ENCODE measurements at places on chromosomes 6 and 20.

DNA sequence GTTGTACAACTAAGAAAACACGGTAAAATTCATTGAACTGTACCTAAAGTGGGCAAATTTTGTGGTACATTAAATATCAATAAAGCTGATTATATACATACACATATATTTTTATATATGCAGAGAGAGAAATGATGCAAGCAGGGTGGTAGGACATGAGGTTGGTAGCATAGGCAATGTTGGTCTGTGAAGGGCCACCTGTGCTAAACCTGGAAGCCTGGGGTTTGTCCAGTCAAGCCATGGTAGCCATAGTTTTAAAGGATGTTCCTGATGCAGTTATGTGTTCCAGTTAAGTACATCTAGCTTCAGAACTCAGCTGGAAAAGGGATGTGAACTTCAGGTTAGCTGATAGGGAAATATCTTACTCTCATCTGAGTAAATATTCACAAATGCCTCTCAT, 60.1 kb downstream of the TRIM38 start:
- no peak for DNase-seq

DNA sequence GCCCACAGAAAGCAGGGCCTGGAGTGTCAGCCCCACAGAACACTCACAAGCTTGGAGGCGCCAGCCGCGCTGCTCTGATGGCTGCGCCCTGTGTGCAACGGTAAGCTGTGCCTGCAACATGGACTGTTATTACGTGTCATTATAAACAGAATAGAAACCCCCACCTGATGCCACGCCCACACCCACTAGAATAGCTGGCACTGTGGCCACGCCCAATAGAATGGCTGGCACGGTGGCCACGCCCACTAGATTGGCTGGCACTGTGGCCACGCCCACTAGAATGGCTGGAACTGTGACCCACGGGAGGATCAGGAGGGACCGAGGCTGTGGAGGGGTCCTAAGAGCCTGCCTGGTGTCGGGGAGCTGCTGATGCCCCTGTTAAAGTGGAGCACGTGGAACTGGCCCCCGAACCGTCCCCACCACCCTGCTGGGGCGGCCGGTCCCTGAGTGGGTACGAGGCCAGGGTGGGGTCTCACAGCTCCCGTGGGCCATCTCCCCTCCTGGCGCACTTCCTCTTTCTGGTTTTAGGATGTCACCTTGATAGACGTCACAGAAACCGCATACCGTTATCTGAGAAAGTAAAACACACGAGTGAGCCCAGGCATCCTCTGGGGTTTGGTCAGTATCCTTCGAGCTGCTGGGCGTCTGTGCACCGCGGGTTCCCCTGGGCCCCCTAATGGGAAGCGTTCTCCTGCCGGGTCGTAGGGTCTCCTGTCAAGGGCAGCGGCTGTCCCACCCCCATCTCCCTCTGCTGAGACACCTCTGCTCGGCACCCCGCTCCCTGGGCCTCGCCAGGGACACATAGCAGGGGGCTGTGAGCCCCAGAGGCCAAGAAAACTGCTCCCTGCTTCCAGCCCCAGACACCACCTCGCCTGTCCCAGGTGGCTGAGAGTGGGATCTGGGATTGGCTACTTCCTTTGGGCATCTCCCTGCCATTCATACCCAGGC, 25.4 kb downstream of the SLC17A9 start:
- no peak for DNase-seq

- DNase-seq: no peak
These were observed 78.1 kb upstream of the AHI1 start for GRCh38 chr6:135575629-135576028.

- no peak for DNase-seq
These were observed 10.1 kb downstream of the SMIM28 start for GRCh38 chr6:138387577-138388368.

DNA sequence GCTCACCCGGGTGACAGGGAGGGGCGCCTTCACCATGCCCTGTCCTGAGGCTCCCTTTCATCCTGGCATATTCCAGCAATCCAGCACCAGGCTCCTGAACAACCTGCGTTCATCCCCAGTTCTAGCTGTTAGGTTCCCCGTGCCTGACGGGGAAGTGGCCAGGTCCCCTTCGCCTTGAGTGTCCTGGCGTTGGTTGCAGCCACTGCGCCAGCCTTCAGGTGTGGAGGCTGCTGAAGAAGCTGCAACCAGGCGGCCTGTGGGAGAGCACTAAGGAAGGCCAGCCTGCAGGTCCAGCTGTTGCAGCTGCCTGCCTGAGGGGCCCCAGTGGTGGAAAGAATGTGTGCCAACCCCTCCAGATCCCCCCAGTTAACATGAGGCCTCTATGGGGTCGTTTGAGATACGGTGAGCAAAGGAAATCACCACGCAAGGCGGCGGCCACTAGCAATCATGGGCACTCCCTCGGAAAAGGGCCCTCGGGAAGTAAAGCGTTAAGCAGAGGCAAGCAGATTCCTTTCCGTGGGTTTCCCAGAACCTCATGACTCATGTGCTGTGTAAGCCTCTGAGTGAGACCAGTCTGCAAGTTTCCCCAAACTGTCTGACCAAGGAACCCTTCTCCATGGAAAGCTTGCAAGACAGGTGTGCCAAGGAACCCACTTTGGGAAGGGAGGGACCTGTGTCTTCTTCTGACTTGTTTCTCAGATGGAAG, 320.8 kb downstream of the TAF4 start:
- peak; percentile 3 for DNase-seq

DNA sequence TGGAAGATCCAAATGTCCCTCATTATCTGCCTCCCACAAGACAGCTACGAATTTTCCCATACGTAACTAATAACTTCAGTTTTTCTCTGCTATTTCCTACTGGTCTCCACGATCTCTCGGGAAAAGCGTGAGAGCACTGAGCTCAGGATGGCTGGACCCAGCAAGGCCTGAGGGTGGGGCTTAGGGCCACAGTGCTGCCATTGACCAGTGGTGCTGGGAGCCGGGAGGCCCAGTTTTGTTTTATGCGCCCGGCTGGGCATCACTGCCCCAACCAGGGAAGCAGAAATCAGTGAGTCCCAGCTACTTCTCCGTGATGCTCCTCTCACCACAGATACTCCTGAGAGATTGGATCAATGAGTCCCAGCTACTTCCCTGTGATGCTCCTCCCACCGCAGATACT, 238.4 kb downstream of the LY86 start:
- no peak for DNase-seq

DNA sequence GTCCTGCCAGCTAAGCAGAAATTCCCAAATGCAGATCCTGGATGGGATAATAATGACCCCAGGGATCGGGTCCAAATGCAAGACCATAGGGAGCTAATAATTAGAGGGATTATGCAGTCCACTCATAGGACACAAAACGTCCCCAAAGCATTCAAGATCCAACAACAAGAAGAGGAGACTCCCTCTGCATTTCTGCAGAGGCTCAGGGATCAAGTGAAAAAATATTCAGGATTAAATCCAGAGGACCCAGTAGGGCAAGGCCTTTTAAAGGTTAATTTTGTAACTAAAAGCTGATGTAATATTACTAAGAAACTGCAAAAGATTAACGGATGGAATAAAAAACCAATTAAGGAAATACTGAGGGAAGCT, 22.2 kb downstream of the HLA-A start:
- DNase-seq: no peak

- no peak for DNase-seq
These were observed 136.3 kb upstream of the BACH2 start for GRCh38 chr6:90432937-90433336.

- DNase-seq: no peak
These were observed 632.2 kb downstream of the HACE1 start for GRCh38 chr6:104227508-104227907.

DNA sequence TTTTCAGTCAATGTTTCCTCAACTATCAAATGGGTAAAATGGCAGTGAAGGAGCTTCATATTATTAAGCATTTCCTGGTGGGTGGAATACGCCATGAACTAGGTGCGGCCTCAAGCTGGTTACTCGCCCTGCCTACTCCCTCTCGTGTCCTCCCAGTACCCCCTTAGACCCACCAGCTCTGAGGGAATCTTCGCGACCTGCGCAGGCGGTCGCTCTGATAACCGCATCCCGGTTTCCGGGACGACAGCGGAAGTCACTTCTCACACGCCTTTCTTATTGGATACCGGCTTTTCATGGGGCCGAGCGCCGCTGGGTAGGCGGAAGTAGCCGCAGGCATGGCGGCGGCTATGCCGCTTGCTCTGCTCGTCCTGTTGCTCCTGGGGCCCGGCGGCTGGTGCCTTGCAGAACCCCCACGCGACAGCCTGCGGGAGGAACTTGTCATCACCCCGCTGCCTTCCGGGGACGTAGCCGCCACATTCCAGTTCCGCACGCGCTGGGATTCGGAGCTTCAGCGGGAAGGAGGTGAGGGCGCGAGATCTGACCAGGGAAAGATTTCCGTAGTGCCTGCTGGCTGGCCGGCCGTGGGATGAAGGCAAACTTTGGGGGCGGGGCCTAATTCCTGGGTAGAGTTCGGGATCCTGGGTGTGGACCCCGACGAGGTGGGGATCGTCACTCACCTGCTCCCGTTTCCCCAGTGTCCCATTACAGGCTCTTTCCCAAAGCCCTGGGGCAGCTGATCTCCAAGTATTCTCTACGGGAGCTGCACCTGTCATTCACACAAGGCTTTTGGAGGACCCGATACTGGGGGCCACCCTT, at the start of gene PIGT:
PIGT (plus strand) TSS at position 320 of the 816 bp plus-strand sequence; CDS start at position 336, 16 bp downstream.
- peak; percentile 76 for DNase-seq

DNA sequence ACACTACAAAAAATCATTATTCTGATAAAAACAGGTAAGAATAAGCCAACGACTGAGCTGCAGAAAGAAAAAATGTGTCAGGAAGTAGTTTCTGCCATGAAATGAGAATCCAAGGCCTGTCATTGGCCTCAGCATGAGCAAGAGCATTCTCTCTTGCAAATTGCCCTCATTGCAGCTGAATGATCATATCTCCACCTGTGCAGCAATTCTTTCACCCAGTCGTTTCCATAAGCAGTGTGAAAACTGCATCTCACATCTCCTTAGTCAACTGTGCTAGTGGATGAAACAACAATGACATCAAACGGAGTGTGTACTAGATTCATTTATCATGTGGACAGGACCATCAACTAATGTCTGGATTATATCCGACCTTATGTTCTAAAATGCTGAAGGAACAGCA, 88.2 kb upstream of the STXBP5 start:
- DNase-seq: no peak

GRCh38 chr6:151589667-151590066, 95.8 kb downstream of the CCDC170 start:
- no peak for DNase-seq

GRCh38 chr20:48489046-48489463, 338.7 kb downstream of the PREX1 start:
- DNase-seq: no peak

DNA sequence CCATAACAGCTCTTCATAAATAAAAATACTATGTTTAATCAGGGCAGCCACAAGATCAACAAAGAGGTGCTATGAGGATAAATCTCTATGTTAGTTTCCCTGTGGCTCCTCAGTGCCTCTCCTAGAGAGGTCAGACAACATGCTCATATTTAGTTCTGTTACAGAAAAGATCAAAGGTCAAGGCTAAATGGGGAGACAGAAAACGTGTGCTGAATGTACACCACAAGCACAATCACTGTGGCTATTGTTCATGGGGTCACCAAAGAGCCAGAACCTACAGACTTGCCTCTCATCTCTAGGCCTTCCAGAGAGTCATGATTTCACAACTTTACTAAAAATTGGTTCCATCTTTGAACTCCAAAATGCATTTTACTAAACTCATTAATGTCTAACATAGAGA, 409.8 kb downstream of the HACE1 start:
- no peak for DNase-seq

- DNase-seq: no peak
These were observed 9.5 kb downstream of the DAAM2 start for GRCh38 chr6:39801456-39802251.

DNA sequence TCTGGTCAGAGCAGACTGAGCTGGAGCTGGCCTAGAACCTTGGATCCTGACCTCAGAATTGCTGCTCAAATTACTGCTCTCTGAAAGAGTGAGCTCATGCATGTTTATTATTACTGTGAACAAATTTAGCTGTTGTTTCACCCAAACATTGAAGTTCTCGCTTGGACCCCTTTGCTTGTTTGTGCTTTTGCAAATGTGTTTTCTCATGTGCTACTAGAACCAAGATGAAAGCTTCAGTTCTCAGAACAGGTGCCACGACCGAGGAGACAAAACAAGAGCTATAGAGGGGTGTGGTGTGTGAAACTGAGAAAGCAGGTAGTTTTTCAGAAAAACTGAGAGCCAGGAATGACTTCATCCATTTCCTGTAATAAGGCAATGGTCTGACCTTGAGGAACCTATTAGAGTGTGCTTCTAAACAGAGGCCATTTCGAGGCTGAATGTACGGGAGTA, 50.0 kb upstream of the ESR1 start:
- DNase-seq: no peak

GRCh38 chr6:90896075-90896547, 309.2 kb upstream of the MAP3K7 start:
- no peak for DNase-seq

DNA sequence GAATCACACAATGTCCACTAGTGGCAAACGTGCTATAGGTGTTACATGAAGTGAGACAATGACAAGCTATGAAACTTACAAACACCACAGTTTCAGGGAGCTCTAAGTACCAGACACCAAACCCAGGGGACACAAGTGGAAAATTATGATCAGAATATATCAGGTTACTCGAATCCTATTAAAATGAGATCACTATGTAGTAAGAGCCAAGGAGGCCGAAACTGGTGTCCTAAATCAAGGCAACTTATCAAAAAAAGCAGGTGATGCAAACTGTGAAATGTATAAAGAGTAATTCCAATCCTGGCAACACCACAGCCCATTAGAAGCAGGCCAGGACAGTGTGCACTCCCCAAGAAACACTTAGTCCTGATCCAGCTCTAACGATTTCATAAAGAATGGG, 100.3 kb downstream of the ARHGAP18 start:
- no peak for DNase-seq

GRCh38 chr6:35092362-35093117, 48.6 kb downstream of the TCP11 start:
- peak; percentile 52 for DNase-seq

- no peak for DNase-seq
These were observed 424.7 kb downstream of the MMUT start for GRCh38 chr6:49038294-49038822.

- DNase-seq: peak; percentile 82
These were observed 2.3 kb downstream of the RNF114 start for GRCh38 chr20:49938173-49939163.

GRCh38 chr20:32487381-32487780, 97.8 kb downstream of the NOL4L start:
- no peak for DNase-seq

DNA sequence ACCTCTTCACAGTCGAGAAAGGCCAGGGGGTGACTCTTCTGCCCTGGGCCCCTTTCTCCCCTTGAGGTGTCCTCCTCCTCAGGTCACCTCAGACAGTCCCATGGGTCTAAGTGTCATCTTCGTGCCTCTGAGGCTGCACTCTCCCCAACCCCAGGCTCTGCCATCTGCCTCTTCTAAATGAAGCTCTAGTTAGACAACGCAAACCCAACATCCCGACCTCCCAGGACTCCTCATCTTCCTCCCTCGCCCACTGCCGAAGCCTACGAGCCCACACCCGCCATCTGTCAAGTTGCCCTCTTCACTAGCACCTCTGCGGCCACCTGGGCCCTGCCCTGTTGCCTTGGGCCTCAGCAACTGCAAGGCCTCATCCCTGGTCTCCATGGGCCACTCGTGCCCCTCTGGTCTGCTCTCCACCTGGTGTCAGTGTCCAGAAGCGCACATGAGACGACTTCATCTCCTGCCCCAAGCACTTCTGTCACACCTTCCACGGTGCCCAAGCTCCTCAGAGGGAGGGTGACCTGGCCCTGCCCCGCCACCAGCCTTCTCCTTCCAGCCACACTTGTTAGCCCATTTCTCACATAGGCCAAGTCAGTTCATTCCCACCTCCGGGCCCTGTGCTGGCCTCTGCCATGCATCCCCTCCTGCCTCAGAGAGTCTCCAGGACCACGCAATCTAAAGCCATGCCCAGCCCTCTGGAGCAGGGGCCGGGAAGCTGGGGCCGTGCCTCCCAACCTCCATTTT, 53.8 kb downstream of the RRBP1 start:
- DNase-seq: no peak
